ENCODE measurements at places on chromosomes 5 and 9.

- no peak for DNase-seq
Measured at GRCh38 chr5:143828710-143829109, 16.7 kb downstream of the HMHB1 start.

- peak; percentile 20 for DNase-seq
Measured at GRCh38 chr9:122948313-122948712, 7.5 kb downstream of the RABGAP1 start.

GRCh38 chr5:93572101-93572607 is 8.9 kb downstream of the NR2F1-AS1 start:
- DNase-seq = peak; percentile 22

DNA sequence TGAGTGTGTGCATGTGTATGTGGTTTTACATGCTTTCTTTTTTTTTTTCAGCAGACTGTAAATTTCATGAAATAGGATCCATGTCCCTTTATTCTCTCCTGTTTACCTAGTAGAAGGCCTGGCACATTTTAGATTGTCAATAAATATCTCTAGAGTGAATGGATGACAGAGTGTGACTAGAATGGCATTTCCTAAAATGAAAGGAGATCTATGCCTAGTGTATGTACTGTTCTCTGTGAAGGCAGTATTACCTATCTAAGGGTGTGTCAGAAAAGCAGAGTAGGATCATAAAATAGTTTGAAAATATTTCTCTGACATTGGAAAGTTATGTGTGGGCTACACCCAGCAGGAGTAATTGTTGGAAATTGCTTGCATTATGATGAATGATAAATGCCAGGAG is 1876.0 kb upstream of the C9orf72 start:
- DNase-seq = no peak

GRCh38 chr9:127494304-127494702 is 43.0 kb downstream of the LRSAM1 start:
- no peak for DNase-seq

DNA sequence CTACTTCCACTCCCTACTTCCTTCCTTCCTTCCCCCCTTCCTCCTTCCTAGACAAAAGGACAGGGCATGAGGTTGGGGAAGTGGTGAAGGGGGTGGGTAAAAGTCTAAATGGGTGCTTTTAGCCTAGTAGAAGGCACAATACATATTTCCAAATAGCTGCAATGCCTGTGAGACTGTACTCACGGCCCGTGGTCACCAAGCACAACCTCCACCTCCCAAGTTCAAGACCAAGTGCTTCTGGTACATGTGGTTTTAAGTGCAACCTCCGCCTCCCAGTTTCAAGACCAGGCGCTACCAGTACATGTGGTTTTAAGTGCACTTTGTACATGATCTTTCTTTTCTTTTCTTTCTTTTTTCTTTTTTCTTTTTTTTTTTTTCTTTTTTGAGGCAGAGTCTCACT is 14.5 kb upstream of the NTNG2 start:
- no peak for DNase-seq

DNA sequence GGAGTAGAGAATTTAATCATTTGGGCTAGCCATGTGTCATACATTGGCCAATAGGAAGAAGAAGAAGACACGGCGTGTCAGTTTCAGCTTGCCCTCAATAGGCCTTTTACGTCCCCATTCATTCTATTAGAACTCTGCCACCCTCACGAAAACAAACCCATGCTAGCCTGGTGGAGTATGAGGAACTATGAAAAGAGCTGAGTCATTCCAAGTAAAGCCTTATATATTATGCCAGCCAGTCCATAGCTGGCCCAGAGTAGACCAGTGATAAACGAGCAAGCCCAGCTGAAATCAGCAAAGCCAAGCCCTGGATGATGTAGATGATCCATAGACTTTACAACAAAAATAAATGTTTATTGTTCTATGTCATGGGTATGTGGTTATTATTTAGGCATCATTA is 895.1 kb downstream of the TLE1 start:
- DNase-seq = no peak

DNA sequence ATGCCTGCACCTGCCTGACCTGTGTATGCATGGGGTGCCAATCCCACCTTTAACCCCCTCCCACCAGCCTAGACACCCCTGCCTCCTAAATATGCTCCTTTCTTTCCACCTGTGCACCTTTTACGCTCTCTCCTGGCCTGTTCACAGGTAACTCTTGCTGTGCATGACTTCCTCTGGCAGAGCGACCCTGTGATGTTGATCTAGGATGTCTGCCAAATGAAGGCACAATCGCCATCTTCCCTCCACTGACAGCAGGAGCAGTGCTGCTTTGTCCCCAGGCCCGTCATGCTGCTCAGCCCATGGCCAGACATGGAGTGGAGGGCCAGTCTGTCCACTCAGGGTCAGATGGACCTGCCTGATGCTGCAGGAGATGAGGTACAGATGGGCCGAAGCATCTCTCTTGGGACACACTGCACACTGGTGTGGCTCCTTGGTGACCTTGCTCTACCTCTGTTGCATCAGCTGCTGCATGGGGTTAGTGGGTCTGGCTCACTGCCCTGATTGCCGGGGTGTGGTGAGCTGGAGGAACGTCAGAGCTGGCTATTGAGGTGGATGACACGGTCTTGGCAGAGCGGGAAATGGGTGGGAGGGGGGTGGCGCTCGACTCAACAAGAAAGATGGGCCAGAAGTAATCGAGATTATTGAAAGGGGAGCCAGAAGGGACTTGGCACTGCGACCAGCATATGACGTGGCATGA is 101.7 kb upstream of the PITX1 start:
- DNase-seq = no peak

- no peak for DNase-seq
Measured at GRCh38 chr9:131410044-131410491, 16.2 kb downstream of the PRRC2B start.

DNA sequence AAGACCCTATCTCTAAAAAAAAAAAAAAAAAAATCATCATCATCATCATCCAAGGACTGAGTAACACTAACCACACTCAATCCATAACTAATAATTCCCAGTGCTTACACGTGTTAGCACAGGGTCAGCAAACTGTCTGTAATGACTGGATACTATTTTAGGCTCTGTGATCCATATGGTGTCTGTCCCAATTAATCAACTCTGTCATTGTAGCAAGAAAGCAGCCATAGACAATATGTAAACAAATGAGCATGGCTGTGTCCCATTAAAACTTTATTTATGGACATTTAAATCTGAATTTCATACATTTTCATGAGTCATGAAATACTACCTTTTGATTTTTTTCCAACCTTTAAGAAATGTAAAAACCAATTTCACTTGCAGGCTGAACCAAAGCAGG is 148.4 kb downstream of the SIL1 start:
- no peak for DNase-seq

GRCh38 chr9:128254855-128255759 is 20.7 kb downstream of the GOLGA2 start:
- no peak for DNase-seq

GRCh38 chr5:37601163-37601562 is 222.0 kb downstream of the WDR70 start:
- DNase-seq = no peak

DNA sequence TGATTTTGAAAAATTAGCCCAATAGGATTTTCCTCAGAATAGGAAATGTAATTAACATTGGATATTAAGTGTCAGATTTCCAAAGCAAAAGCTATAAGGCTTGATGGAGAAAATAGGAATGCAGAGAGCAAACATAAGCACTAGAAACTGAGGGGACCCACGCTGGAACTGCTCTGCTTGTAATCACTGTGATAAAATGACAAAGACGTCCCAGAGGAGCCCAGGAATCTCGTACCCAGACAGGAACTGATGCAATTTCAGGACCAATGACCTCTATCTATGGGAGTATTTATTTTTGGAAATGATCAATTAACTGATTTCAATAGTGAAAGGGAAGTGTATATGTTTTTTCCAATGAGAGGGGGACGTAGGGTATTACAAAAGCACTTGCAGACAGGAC is 714.5 kb upstream of the WWC1 start:
- DNase-seq = no peak

DNA sequence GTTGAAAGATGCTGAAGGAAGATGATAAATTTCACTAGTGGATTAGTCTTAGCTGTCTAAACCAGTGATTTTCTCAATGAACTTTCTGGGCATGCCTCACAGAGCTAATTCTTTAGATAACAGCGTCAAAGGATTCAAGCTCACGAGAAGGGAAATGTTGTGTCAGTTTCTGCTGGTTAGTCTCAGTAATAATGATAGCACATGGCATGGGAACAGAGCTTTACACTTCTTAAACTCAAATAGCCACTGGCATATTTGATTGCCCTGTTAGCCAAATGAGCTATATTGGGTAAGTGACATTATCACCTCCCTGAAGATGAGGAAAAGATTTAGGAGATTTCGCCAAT is 139.3 kb upstream of the NR3C1 start:
- DNase-seq = no peak

DNA sequence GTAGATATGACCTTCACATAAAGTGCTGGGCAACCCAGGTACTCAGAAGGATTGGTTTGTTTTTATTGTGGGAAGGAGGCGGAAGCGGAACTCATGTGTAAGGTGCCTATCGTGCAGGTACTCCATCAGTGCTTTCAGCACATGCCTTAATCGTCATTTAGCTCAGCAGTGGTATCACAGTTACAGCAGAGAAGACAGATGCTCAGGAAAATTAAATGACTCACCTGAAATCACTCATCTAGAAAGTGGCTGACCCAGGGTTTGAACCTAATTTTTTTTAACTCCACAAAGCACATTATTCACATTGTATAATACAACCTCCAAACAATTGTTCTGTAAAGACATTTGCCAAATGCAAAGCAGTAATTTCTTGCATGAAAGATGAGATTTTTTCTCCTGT is 2.2 kb downstream of the C5orf46 start:
- no peak for DNase-seq

DNA sequence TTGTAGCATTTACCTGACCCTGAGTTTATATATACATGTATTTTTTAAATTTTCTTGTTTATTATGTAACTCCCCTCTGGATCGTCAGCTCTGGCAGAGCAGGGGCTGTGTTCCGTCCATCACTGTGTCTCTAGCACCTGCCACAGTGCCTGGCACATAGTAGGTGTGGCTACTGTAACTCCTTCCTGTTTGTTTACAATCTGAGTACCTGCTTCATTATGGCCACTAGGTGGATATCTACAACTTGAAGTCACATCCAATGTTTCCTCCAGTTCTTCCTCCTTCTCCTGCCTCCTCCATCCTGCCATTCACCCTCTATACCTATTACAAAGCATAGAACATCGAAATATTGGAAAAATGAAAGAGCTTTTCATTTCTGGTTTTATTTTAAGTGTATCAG is 14.2 kb upstream of the PPP1R2B start:
- no peak for DNase-seq

- no peak for DNase-seq
Measured at GRCh38 chr5:128264564-128265360, 181.2 kb downstream of the SLC12A2 start.

DNA sequence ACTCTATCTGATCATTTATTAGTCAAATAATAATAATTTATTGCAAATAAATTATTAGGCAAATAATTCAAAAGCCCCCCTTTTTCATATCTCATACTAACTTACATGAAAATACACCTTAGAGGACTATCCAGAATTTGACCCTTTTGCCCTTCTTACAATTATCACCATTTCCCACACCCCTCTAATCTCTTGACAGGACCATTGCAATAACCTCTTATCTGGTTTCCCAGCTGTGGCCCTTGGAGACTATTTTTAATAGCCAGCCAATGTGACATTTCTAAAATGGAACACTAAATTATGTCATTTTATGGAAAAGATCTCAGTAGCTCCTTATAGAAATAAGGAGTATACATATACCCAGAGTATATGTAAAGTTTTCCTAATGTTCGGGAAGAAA is 588.4 kb upstream of the COX7C start:
- DNase-seq = no peak

DNA sequence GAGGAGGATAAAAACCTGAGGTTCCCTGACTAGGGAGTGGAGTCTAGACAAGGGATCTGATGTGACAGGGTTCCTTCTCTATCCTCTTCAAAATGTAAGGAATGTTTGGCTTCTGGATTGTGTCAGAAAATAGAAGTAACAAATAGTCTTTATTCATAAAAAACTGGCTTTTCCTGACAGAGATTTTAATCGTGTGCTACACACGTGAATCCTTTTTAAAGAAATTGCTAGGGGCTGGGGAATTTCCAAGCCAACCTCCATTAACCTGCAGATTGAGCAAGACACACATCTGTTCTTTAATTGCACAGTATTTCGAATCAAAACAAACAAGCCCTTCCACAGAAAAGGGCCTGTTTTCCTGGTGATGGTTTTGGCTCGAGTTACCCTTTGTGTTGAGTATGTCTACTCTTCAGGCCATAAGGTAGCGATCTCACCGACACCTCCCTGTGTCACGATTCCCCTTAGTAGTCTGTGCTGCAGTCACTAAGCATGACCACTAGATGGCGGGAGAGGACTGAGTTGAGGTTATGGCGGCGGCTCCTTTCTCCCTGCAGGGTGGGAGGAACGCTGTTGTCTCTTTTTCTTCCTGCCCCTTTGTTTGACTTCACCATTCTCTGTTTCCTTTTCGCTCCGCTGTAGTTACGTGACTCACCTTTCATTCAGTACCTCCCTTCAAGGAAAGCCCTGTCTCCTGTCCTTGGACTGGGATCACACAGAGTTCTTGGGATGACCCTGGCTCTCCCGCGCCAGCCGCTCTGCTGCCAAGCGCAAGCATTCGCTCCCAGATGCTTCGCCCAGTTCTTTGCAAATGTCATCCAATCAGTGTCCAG is 137.1 kb upstream of the SLC24A2 start:
- DNase-seq = peak; percentile 34

GRCh38 chr5:36073595-36074216 is 7.0 kb upstream of the UGT3A2 start:
- DNase-seq = no peak

GRCh38 chr5:74194196-74194595 is 446.3 kb downstream of the ENC1 start:
- DNase-seq = no peak

GRCh38 chr9:81565609-81566008 is 123.7 kb downstream of the TLE1 start:
- no peak for DNase-seq

- no peak for DNase-seq
Measured at GRCh38 chr5:91121347-91121993, 261.6 kb downstream of the ARRDC3 start.

- no peak for DNase-seq
Measured at GRCh38 chr5:56108246-56108645, 113.5 kb upstream of the IL6ST start.

GRCh38 chr9:21590058-21590996 is 108.2 kb upstream of the IFNE start:
- no peak for DNase-seq

GRCh38 chr5:139105621-139106071 is 92.5 kb downstream of the SIL1 start:
- no peak for DNase-seq

DNA sequence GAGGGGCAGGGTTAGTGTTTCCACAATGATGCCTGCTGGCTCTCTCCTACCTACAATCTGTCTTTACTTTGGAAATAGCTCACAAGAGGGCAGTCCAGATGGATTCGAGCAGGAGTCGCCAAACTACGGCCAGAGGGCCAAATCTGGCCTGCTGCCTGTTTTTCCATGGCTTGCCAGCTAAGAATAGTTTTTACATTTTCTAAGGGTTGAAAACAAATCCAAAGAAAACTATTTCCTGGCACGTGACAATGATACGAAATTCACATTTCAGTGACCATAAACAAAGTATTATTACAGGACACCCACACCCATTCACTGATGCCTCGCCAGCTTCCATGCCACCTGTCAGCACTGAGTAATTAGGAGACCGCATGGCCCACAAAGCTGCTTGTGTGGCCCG is 162.9 kb upstream of the WWC1 start:
- DNase-seq = no peak
